ENCODE measurements at places on chromosomes 5 and 9. TPM values are rescaled to one million over a fixed set of nuclear protein-coding genes. Genes with fewer than 3 reads are reported as not detected.

Gene SLC24A2
- total RNA-seq = not detected

Gene NMRK1
- total RNA-seq = 16.5 TPM

Gene PCDHB11
- 0.44 TPM for total RNA-seq

Gene GHR
- total RNA-seq = 3.1 TPM

Gene RORB
- total RNA-seq = not detected

Gene PCDHA5
- total RNA-seq = under 0.01 TPM

Gene BTNL9
- total RNA-seq = under 0.01 TPM

Gene ZNF608
- 5.8 TPM for total RNA-seq

Gene C6
- not detected for total RNA-seq

Gene SPINK6
- not detected for total RNA-seq

Gene SNX24
- 3.4 TPM for total RNA-seq

Gene PCDHGC5
- total RNA-seq = 0.40 TPM

Gene CD72
- under 0.01 TPM for total RNA-seq

Gene SLC34A1
- total RNA-seq = not detected

Gene GARNL3
- 2.4 TPM for total RNA-seq

Gene GAPT
- not detected for total RNA-seq

Gene LMBRD2
- 4.1 TPM for total RNA-seq

Gene IL7R
- 1.3 TPM for total RNA-seq

Gene SLC36A2
- not detected for total RNA-seq

Gene CDH6
- total RNA-seq = not detected

Gene FAM153A
- not detected for total RNA-seq

Gene PCDHGC4
- total RNA-seq = 0.79 TPM

Gene C5orf58
- total RNA-seq = not detected

Gene HCN1
- total RNA-seq = not detected

Gene MLANA
- not detected for total RNA-seq

Gene ZNF367
- 3.5 TPM for total RNA-seq

Gene ZDHHC11B
- total RNA-seq = under 0.01 TPM

Gene DBH
- total RNA-seq = not detected

Gene ADGRV1
- 0.22 TPM for total RNA-seq
